ENCODE measurements at places on chromosomes 12 and 14.
A peak's percentile ranks its signal among the peaks of the same experiment; 100 is the strongest.

- DNase-seq = no peak
These were observed 9.1 kb upstream of the TMCC3 start for GRCh38 chr12:94659346-94659930.

DNA sequence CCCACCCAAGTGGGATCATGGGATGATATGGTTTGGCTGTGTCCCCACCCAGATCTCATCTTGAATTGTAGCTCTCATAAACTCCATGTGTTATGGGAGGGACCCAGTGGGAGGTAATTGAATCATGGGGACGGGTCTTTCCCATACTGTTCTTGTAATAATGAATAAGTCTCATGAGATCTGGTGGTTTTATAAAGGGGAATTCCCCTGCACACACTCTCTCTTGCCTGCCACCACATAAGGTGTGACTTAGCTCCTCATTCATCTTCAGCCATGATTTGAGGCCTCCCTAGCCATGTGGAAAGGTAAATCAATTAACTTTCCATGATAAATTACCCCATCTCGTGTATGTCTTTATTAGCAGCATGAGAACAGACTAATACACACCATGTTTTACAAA, 109.2 kb downstream of the IGF1 start:
- no peak for DNase-seq

DNA sequence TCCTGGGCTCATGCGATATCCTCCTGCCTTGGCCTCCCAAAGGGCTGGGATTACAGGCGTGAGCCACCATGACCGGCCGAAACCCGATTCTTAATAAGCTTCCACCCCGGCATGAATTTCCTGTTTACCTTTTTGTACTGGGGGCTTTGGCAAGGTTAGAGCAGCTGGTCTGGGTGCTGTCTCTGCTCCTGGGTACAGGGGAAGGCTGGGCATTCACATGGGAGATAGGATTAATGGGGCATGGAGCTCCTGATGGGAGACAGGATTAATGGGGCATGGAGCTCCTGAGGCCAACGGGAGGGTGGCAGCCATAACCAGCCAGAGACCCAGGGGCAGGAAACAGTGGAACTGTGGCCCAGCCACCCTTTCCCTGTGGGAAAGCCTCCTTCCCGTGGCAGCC, 69.5 kb upstream of the DICER1 start:
- DNase-seq = no peak

DNA sequence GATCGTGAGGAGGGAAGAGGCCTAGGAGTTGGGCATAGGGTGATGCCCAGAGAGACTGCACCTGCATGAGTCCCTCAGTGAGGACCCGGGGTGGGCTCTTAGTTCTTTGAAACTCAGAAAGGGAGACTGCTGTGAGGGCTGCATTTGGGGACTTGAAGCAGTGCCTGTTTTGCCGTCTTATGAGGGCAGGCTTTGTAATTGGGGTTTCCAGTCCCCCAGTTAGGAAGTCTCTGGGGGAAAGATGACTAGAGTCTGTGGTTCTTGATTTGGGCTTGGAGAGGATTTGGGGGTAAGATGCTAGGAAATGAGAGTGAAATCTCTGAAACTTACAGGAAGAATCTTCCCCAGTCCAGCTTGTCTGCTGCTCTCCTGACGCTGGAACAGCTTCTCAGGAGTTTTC, 99.6 kb downstream of the ARF6 start:
- DNase-seq = no peak

DNA sequence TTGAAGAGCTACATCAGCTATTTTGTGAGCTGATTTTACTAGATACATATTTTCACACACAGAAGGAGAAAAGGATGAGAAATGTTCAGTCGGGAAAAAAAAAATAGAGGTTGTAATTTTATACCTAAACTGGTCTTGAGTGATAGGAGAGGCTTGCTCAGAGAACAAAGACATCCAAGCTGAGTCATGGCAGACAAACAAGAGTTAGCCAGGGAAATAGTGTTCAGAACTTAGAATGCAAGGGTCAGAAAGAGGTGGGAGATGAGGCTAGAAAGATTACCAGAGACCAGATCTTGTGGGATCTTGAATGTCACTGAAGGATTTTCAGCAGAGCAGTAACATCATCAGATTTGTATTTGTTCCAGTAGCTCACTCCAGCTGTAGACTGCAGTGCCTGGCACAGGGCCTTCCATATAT, 121.9 kb upstream of the ATF1 start:
- no peak for DNase-seq

- no peak for DNase-seq
These were observed 5.4 kb downstream of the UBR7 start for GRCh38 chr14:93212432-93212831.

- no peak for DNase-seq
These were observed 98.7 kb downstream of the TRMT5 start for GRCh38 chr14:60882219-60882618.

GRCh38 chr12:11652351-11653040, 3.0 kb downstream of the ETV6 start:
- peak; percentile 29 for DNase-seq
